ENCODE measurements at places on chromosomes 6 and 20.

GRCh38 chr6:134928151-134928900, 21.6 kb downstream of the ALDH8A1 start:
- no peak for DNase-seq

GRCh38 chr6:163243692-163244589, 170.6 kb upstream of the QKI start:
- DNase-seq = no peak

DNA sequence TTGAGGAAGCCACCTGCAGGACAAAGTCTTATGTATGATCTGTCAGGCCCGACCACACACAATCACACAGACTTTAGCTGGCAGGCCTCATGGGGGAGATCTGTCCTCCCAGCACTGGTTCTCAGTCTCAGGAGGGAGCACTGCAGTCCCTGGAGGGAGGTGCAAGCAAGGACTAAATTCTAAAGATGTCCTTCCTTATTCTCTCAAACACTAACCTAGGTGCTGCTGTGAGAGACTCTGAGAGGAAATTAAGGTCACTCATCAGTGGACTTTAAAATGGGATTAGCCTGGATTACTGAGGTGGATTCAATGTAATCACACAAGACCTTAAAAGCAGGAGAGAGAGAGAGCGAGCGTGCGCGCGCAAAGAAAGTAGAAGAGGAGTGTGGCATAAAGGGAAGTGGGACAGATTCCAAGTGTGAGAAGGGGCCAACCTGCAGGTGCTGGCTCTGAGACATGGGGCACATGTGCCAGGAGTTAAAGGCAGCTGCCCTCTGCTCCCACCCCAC, 14.3 kb downstream of the GLO1 start:
- no peak for DNase-seq

GRCh38 chr6:134667111-134667510, 282.8 kb downstream of the ALDH8A1 start:
- no peak for DNase-seq

DNA sequence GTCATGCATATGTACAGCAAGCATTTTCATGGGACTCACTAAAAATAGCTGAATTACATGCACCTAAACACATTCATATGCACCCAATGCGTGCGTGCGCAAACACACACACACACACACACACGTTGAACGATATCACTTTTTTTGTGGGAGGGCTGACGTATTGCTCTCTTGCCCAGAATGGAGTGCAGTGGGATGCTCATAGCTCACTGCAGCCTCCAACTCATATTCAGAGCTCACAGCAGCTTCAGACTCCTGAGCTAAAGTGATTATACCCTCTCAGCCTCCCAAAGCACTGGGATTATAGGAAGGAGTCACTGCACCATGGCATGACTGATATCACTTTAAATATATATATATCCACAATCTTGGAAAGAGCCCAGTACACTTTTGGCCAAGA, 620.4 kb upstream of the MANEA start:
- no peak for DNase-seq

- DNase-seq = no peak
Measured at GRCh38 chr20:46622165-46622564, 29.1 kb downstream of the SLC13A3 start.

DNA sequence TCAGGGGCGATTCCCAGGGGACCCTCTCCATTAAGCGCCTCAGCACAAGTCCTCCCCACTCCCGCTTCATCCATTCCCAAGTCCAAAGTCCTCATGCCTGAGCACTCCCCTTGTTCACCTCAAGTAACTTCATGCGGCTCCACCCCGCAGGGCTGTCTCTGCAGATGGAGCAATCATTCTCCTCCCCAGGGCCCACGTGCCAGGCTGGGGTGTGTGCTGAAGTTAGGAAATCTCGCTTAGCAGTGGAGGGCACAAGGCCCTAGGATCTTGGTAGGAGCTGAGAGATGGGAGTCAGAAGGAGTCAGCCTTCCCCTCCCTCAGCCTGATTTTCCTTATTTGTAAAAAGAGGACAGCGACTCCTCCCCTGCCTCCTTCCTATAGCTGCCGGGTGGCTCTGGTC, 3.5 kb downstream of the TGM3 start:
- no peak for DNase-seq

- DNase-seq = no peak
Measured at GRCh38 chr6:116596815-116597214, 19.5 kb upstream of the RSPH4A start.

DNA sequence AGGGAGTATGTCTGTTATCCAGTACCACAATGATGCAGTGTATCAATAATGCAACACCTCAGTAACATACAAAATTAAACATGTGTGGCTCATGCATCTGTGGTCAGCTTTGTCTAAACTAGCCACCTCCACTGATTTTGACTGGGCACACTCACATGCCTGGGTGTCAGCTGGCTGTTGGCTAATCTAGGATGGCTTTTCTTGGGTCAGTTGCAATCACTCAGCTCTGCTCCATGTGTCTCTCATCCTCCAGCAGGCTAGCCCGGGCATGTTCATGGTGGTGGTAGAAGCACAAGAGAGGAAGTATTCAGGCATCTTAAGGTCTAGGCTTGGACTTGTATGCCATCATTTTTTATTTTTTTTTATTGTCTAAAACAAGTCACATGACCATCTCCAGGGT, 59.3 kb upstream of the JAG1 start:
- DNase-seq = no peak

- no peak for DNase-seq
Measured at GRCh38 chr6:41921712-41921998, 356 bp downstream of the BYSL start.

DNA sequence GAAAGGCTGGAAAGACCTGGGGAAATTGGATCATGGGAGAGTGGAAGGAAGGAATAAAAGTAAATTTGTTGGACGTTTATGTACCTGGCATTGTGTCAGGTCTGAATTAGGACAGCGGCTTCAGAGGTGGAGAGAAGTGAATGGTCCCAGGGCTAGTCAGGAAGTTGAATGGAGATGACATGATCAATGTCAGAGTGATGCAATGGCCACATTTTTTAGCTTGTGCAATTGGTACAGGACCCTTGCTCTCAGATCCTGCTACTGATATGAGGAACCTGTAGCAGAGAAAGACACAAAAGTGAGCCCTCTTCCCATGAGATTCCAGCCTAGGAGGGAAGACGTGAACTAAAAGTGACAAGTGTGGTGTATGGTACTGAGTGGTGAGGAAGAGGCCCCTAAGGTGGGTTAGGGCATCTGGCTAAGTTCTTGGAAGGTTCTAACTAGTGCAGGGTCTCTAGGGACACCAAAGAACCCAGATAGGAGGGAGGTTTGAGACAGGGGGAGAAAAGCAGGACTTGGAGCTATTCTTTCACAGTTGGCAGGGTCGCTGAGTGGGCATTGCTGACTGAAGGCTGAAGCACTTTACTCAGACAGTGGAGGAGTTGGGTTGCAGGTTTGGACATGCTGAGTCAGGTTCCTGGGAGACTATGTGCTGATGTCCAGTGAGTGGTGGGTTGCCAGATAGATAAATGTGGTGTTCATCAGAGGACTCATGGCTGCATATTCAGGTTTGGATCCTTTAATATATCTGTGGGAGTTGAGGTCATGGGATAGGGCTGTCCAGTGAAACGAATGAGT, 266.1 kb upstream of the RNF24 start:
- DNase-seq = no peak

DNA sequence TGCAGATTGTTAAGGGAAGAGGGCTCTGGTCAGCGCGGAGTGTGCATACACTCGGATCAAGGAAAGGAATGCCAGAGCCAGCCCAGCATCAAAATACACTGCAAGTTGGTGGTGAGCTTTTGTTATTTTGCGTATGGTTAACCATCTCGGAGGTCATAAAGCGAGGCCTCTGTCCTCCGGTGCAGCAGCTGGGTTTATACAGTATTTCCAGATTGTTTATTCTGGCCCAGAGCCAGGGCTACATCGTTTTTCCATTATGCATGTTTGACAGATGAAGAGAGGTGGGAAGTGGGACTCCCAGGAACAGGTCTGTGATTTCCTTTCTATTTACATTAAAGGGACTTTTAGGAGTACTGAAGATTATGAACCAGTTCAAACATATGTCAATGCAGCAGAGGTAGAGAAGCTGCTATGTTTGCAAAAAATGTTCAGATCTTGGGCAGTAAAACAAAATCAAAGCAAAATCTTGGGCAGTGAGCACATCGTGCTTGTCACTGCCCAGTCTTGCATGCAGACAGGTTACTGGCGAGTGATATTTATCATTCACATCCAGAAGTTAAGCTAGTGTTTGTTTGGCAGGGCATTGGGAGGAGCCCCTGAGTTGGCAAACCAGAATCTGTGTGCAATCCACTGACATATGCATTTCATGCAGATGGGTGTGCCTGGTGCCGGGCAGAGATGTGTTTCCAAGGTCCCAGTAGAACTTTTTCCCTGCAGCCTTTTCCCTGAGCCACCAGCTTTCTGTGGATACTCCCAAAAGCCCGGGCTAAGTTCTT, 256.3 kb upstream of the TAB2 start:
- DNase-seq = no peak

DNA sequence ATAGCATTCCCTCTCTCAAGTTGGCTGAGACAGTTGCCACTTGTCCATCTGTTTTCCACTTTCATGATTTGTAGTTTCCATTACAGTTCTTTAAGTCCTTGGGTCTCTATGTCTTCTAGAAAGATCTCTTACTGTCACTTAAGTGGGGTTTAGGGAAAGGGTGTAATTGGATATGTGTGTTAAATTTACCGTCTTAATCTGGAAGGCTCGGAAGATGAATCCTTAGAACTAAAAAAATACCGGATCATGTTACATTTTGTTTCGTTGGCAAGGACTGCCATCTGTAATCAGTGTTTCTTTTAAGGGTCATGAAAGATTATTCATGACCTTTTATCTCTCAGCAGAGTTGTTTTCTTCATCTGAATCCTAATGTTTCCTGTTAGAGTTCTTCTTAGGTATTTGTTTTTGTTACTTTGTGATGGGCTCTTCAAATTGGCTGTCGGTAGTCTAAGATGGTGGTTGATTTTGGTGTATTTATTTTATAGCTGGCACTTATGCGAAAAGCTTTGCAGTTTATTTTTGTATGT, 21.8 kb upstream of the BTBD3 start:
- no peak for DNase-seq

DNA sequence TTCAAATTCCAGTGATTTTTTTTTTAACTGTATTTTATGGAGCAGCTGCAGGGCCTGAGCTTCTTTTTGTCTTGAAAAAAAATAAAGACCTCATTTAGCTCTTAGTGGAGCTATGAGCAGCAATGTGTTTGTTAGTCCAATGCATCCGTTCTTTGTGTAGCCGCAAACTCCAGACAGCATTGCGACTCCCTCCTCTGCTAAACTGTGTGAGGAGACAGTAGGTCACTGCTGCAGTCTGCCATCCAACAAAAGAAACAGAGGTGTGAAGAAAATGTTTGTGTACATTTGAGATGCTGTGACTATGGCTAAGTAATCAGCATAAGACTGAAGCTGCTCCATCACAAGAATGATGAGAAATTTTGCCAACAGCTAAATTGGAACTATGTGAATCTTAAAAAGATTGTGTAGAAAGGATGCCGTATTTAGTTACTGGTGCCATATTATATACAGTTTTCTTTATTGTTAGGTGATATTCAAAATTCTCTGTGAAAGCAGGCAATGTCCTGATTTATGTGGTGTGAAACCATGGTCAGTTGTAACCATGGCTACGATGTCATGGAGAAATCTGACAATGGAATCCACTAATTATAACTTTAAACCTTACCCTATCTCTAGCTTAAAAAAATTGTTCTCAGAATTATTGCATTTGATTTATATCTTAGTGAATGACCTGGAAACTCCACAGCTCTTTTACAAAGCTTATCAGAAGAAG, 428.8 kb upstream of the EPHA7 start:
- no peak for DNase-seq

GRCh38 chr20:50330504-50331313, 140.1 kb downstream of the CEBPB start:
- DNase-seq = no peak

- DNase-seq = no peak
Measured at GRCh38 chr6:45838451-45838850, 177.2 kb downstream of the CLIC5 start.

GRCh38 chr6:62354261-62354660, 68.2 kb upstream of the KHDRBS2 start:
- no peak for DNase-seq
